ENCODE measurements at places on chromosomes 6 and 20. TPM values are rescaled to one million over a fixed set of nuclear protein-coding genes. Genes with fewer than 3 reads are reported as not detected.

DNA sequence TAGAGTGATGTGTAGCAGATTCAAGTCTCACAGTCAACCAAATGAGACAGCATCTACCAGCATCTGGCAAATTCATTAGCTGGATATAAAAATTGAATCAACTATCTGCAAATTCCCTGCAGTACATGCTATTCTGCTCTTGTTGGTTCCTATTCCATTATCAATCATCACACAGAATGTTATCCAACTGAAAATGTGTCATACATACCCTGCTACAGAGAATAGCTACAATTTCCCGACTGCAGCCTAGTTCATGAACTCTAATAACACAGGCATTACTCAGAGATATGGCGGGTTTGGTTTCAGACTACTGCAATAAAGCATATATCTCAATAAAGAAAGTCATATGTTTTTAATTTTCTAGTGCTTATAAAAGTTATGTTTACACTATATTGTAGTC, 78.4 kb downstream of the AHI1 start:
- H3K4me3 ChIP-seq = no peak overlapping the region
- H3K27me3 ChIP-seq = no peaks in the 10 kb centered on the region
- no peak for DNase-seq
- H3K27ac ChIP-seq = no peak overlapping the region
- no peaks in the 10 kb centered on the region for H3K36me3 ChIP-seq

DNA sequence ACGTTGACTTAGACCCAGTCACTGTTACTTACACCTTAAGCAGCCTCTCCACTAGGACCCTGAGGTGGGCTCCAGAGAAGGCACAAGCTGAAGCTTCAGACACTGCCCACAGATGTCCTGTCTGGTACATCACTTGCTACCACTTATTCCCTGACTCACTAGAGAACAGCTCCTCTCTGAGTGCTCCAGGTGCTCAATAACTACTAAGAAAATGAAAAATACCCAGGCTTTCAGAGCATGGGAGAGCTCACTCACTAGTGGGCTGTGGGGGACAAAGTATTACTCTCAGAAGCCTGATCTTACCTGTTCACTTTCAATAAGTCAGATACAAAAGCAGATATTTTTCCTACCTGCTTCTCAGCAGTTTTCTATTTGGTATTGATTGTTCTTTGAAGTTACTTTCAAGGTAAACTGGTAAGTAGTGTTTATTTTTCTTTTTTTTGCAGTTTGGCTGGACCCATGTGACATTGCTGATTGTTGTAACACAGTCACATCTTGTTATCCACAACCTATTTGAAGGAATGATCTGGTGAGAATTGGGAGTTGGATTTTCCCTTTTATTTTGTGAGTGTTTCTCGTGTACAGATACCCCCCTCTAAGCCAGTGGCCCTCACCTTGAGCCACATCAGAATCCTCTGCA, 55.9 kb downstream of the CDS2 start:
- no peaks in the 10 kb centered on the region for H3K4me1 ChIP-seq
- DNase-seq = no peak
- H3K27ac ChIP-seq = no peak overlapping the region
- no peaks in the 10 kb centered on the region for H3K27me3 ChIP-seq
- H3K36me3 ChIP-seq = no peaks in the 10 kb centered on the region
- no peak overlapping the region for H3K4me3 ChIP-seq

C6orf132 gene
- total RNA-seq = 1.3 TPM

- DNase-seq = peak; percentile 79
- H3K4me3 ChIP-seq = no peak overlapping the region
- H3K4me1 ChIP-seq = peaks cover 15% of the 10 kb centered on the region
- H3K27ac ChIP-seq = no peak overlapping the region
- H3K36me3 ChIP-seq = no peaks in the 10 kb centered on the region
Measured at GRCh38 chr20:62768551-62769287, 27.6 kb upstream of the MRGBP start.
